ENCODE measurements at places on chromosomes 7 and 10.

- no peak for DNase-seq
Measured at GRCh38 chr7:95253986-95254385, 70.3 kb downstream of the PON1 start.

GRCh38 chr7:134212576-134213546 is 85.7 kb downstream of the LRGUK start:
- DNase-seq = no peak

DNA sequence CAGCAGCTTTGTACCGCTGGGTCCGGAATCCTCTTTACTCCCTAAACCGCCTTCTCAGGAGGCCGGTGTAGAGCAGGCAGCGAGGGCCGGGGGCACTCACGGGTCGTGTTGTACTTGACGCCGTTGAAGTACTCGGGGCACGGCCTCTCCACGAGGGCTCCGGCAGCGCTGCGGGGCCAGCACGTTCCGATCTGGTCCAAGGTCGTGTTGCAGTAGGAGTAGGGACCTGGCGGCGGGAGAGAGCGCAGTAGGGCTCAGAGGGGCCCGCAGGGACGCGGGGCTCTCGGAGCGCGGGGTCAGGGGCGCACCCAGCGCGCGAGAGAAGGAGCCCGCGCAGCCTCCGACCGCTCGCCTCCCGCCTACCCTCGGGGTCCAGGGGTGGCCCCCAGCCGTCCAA is 443 bp downstream of the CRHR2 start:
- DNase-seq = no peak

DNA sequence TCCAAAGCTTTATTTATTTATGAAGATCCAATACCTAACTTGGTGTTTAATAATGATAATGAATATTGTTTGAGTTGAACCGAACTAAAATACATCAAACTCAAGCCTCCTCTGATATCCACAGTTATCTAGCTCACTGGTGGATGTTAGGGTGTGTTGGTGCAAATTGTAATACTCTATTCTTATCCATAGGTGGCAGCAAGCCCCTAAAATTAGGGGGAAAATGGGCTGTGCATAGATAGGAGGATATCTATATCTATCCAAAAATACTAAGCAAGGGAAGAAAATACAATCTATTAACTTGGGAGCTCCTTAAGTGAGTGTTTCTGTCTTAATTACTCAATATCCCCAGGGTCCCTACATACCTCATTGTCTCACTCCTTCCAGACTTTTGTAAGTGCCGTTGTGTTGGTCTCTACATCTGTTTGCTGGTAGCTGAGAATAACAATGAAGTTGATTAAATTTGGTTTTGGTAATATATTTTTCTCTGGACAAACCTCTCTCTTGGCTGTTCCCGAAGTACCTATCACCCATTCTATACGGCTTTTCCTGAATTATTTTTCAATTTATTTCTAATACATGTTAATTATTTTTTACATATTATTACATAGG is 55.0 kb upstream of the VWDE start:
- no peak for DNase-seq

- DNase-seq = no peak
Measured at GRCh38 chr7:229184-229964, 37.0 kb downstream of the FAM20C start.

GRCh38 chr7:70700941-70701425 is 431.0 kb upstream of the GALNT17 start:
- DNase-seq = no peak

Measured in spleen (tissue), 13 donors.